ENCODE measurements at places on chromosomes 2 and 18. TPM values are rescaled to one million over a fixed set of nuclear protein-coding genes. Genes with fewer than 3 reads are reported as not detected.

Gene GAREM2
- 0.53 TPM for total RNA-seq

Gene COBLL1
- total RNA-seq = 3.6 TPM

Gene POTEJ
- total RNA-seq = not detected

Gene LRRC30
- total RNA-seq = not detected

Gene SNTG2
- total RNA-seq = not detected

Gene FEV
- total RNA-seq = not detected

Gene C2orf78
- not detected for total RNA-seq

Gene MAP2
- total RNA-seq = 7.1 TPM

Gene RAB6C
- total RNA-seq = under 0.01 TPM

Gene SYT4
- total RNA-seq = not detected

Gene TMEM163
- 0.26 TPM for total RNA-seq

Gene TCF4
- total RNA-seq = 122 TPM

Gene TRIP12
- total RNA-seq = 338 TPM

Gene OSBPL1A
- 40.3 TPM for total RNA-seq

Gene R3HDM1
- 4.0 TPM for total RNA-seq

Gene CDH7
- total RNA-seq = not detected

Gene SPATA3
- total RNA-seq = not detected

Gene GPAT2
- 5.8 TPM for total RNA-seq

Gene IDH1
- 218 TPM for total RNA-seq

Gene ZNF385B
- not detected for total RNA-seq

Gene SPP2
- not detected for total RNA-seq

Gene SERPINB13
- total RNA-seq = not detected

Gene CREB1
- total RNA-seq = 38.0 TPM

Gene MRPL30
- total RNA-seq = 35.1 TPM

Gene FBLN7
- total RNA-seq = 8.0 TPM

Gene CHRNG
- not detected for total RNA-seq
